Esophagus muscularis mucosa (tissue), 4 donors: ENCODE measurements at places on chromosomes 7 and 10. TPM values are rescaled to one million over a fixed set of nuclear protein-coding genes. Genes with fewer than 3 reads are reported as not detected.

GRCh38 chr10:86402283-86402941, 35.8 kb upstream of the GRID1 start:
- DNase-seq, result no peak

DNA sequence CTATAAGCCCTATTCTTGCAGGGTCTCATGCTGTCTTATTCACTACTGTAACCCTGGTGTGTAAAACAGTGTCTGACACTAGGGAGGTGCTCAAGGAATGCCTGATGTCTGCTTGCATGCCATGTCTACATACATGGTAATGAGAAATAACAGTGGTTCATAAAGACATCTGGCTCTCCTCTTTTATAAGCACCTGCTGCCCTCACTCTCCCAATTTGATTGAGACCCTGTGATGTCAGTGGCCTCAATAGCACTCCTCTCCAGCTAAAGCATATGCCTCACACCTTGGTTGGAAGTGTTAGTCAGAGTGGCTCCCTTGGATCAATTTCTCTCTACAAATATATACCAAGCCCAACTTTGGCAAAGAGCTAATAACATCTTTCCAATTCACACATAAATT, 30.6 kb downstream of the ANK3 start:
- DNase-seq, result no peak

DNA sequence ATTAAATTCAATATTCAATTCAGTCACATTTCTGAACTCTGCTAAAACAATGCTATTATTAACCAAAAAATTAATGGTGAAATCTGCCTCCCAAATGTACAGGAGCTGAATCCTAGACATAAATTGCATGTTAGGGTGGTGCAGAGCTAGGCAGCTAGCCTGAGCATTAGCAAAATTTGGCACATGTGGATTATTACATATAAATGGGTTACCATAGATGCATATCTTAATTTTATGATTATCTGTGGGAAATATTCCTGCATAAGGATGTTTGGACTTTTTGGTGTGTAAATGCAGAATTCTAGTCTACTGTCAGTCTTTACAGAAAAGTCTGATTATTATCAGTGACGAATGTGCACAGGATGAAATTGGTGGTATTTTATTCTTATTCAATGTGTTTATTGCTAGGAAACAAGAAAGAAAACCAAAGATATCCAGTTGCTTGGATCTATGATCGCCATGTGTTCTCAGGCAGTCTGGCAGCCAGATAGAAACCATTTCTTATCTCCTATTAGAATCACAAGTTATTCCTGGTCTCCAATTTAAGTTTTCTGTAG, 150.7 kb downstream of the POU6F2 start:
- no peak for DNase-seq

- no peak for DNase-seq
These were observed 89.5 kb downstream of the KCNMA1 start for GRCh38 chr10:77548157-77548556.

GRCh38 chr7:158541346-158542010, 46.1 kb downstream of the PTPRN2 start:
- DNase-seq, result no peak

GRCh38 chr7:83629117-83629880, 19.6 kb downstream of the SEMA3E start:
- DNase-seq, result no peak

GRCh38 chr10:53441843-53442242, 669.3 kb upstream of the MBL2 start:
- DNase-seq, result no peak

DNA sequence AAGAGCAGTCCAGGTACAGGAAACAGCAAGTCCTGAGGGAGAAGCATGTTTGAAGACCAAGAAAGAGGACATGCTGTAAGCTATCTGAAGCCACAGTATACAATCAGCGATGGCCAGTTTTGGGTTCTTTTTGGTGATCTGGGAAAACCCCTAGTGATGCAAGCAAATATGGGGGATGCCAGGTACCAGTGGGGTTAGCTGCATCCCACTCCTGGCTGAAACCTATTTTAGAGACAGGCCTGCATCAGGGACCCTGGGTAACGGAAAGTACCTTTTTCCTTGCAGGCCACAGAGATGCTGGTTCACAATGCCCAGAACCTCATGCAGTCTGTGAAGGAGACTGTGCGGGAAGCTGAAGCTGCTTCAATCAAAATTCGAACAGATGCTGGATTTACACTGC, 32.9 kb downstream of the AP3M1 start:
- no peak for DNase-seq

DNA sequence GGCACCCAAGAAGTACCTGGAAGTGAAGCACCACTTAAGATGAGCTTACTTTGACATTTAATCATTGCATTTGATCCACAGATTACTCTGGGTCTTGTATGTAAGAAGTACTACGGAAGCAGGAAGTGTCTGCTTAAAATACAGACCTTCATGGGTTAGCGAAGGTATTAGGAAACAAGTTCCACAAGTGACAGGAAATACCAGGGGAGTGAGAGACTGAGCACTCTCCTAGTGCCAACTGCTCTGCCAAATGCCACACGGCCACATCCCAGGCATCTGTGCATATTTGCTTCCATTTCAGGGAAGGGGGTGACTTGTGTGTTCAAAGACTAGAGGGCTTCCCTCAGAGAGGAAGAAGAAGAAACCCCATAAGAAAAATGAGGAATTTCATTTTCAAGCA, 57.2 kb upstream of the ANK3 start:
- DNase-seq, result no peak

DNA sequence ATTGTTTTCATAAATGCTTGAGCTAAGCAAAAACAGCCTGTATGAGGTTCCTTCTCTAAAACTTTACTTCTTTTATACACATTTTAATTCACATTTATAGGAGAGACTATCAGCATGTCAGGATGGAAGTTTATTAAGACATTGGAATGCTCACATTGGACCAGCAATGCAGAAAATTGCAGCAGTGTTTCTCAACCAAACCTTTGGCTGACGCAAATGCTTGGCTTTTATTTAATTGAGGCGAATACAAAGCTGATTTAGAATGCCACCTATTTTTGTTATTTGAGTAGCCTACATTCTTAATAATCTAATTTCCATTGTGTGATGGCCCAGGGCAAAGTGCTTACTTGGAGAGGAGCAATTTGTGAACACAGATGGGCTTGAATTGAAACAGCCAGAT, 283.2 kb downstream of the ARL4A start:
- DNase-seq, result no peak

DLG5 gene
- 55.7 TPM for total RNA-seq

MTURN gene
- 158 TPM for total RNA-seq

CCDC7 gene
- total RNA-seq, result 17.5 TPM

PRSS1 gene
- total RNA-seq, result not detected

PPP1R9A gene
- 27.5 TPM for total RNA-seq

NXPH1 gene
- not detected for total RNA-seq

HIBADH gene
- total RNA-seq, result 55.5 TPM

PDK4 gene
- total RNA-seq, result 165 TPM

DDC gene
- not detected for total RNA-seq

ANLN gene
- 10.8 TPM for total RNA-seq
